ENCODE measurements at places on chromosomes 13 and 19.
A peak's percentile ranks its signal among the peaks of the same experiment; 100 is the strongest.

GRCh38 chr13:107118506-107118905 is 550.6 kb upstream of the ARGLU1 start:
- DNase-seq, result no peak

DNA sequence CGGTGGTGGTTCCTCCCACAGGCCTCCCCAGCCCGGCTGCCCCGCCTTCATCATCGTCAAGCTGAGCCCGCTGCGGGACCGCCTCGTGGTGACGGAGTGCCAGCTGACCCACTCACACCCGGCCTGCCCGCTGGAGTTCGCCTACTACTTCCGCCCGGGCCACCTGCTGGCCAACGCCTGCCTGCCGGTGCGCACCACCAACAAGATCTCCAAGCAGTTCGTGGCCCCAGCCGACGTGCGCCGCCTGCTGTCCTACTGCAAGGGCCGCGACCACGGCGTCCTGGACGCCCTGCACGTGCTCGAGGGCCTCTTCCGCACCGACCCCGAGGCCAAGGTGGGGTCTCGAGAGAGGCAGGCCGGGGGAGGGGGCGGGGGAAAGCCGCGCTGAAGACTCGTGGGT is 12.0 kb downstream of the ZSWIM9 start:
- no peak for DNase-seq

- DNase-seq, result peak; percentile 83
These were observed 15.4 kb downstream of the SSC5D start for GRCh38 chr19:55503502-55504251.

GRCh38 chr13:109665781-109666249 is 120.6 kb downstream of the IRS2 start:
- DNase-seq, result no peak

DNA sequence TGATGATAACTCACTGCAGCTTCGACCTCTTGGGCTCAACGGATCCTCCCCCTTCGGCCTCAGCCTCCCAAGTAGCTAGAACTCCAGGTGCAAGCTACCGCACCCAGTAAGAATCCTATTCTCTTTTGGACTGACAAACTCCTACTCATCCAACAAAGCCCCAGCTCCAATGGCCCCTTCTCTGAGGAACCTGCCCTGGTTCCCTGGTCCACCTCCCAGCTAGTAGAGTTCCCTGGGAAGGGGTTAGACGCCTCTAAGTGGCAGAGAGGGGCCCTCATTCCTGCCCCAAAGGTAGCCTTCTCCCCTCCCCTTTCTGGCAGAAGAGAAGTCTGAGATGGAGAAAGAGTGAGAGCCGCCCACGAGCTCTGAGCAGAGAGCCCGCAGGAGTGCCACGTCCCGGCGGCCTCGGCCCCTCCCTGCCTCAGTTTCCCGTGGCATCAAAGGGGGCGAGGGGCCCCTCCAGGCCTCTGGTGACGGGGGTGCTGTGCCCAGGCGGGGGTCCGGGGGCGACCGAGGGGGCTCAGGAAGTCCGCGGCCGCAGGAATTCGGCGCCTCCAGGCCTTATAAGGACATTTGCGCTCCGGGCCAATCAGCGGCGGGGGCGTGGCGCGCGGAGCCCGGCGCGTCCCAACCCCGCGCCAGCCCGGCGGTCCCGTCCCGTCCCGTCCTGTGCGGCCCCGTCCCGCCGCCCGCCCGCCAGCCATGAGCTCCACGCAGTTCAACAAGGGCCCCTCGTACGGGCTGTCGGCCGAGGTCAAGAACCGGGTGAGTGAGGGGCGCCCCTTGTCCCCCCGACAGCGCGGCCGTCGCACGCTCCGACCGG is at the start of gene CNN2:
CNN2 (plus strand) TSS at position 649 of the 823 bp plus-strand sequence; CDS start at position 703, 54 bp downstream.
- DNase-seq, result peak; percentile 45

Data from effector memory CD4-positive, alpha-beta T cell (primary cell).